ENCODE measurements at places on chromosomes 7 and 10. TPM values are rescaled to one million over a fixed set of nuclear protein-coding genes. Genes with fewer than 3 reads are reported as not detected.

NRAP gene
- total RNA-seq: 0.31 TPM

PAOX gene
- 10.1 TPM for total RNA-seq

OR2A5 gene
- total RNA-seq: not detected

CALD1 gene
- total RNA-seq: 29.5 TPM

OR13A1 gene
- total RNA-seq: not detected

DDC gene
- total RNA-seq: not detected

CPA4 gene
- 0.78 TPM for total RNA-seq

HHEX gene
- total RNA-seq: 1.6 TPM

RTKN2 gene
- total RNA-seq: 7.5 TPM

FRMD4A gene
- total RNA-seq: 153 TPM

HECW1 gene
- total RNA-seq: 54.7 TPM

PKD1L1 gene
- total RNA-seq: 0.62 TPM

CDHR1 gene
- 1.2 TPM for total RNA-seq

GPC2 gene
- 71.9 TPM for total RNA-seq

CYP3A4 gene
- total RNA-seq: not detected

AKR1C3 gene
- total RNA-seq: 8.0 TPM

FOXI2 gene
- not detected for total RNA-seq

PRLHR gene
- total RNA-seq: 4.1 TPM

IFIT2 gene
- 5.0 TPM for total RNA-seq

ZNF727 gene
- total RNA-seq: 0.47 TPM

IDI1 gene
- 146 TPM for total RNA-seq

CALML3 gene
- total RNA-seq: not detected

PKD2L1 gene
- total RNA-seq: 0.62 TPM

TAC1 gene
- 3.6 TPM for total RNA-seq

TFPI2 gene
- 0.31 TPM for total RNA-seq

AUTS2 gene
- total RNA-seq: 95.3 TPM

DEPP1 gene
- total RNA-seq: 3.1 TPM

AOAH gene
- total RNA-seq: 3.6 TPM

CFAP58 gene
- 0.62 TPM for total RNA-seq

ACSL5 gene
- total RNA-seq: 3.0 TPM

LIPM gene
- not detected for total RNA-seq

ANKIB1 gene
- total RNA-seq: 113 TPM

TWIST1 gene
- 0.62 TPM for total RNA-seq

SUPV3L1 gene
- 32.8 TPM for total RNA-seq

ARHGAP22 gene
- total RNA-seq: 2.2 TPM

CTAGE15 gene
- 0.47 TPM for total RNA-seq

MYOZ1 gene
- total RNA-seq: 0.78 TPM

GIMAP5 gene
- 3.7 TPM for total RNA-seq

FZD1 gene
- 10.0 TPM for total RNA-seq

PRKCQ gene
- 1.4 TPM for total RNA-seq

USP6NL gene
- total RNA-seq: 40.2 TPM

EGR2 gene
- total RNA-seq: 1.6 TPM

EPHA1 gene
- not detected for total RNA-seq

TMEM130 gene
- 3.6 TPM for total RNA-seq

UPK3BL1 gene
- 45.4 TPM for total RNA-seq

FBXL13 gene
- total RNA-seq: 5.0 TPM

ANKRD30A gene
- not detected for total RNA-seq

CDK1 gene
- 21.7 TPM for total RNA-seq

NEBL gene
- 61.1 TPM for total RNA-seq

H2BK1 gene
- total RNA-seq: not detected

NSMCE4A gene
- total RNA-seq: 37.0 TPM
